ENCODE measurements at places on chromosomes 13 and 19.

DNA sequence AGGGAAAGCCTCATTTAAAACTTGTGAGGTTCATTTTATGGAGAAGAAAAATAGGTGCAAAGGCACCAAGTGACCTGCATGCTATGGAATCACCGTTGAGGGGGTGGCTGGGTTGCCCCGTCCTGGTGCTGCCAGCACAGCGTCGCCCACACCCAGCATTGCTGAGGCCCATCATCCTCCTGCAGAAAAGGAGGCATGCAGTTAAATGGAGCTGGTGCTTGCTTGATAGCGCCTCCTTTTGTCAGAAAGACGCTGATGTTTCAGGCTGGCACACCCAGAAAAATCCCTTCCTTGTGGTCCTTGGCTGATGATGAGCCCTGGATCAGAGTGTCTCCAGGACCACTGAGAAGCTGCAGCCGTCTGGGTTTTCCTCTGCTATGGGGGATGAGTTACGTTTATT, 36.9 kb downstream of the DHRS12 start:
- peak; percentile 20 for DNase-seq

DNA sequence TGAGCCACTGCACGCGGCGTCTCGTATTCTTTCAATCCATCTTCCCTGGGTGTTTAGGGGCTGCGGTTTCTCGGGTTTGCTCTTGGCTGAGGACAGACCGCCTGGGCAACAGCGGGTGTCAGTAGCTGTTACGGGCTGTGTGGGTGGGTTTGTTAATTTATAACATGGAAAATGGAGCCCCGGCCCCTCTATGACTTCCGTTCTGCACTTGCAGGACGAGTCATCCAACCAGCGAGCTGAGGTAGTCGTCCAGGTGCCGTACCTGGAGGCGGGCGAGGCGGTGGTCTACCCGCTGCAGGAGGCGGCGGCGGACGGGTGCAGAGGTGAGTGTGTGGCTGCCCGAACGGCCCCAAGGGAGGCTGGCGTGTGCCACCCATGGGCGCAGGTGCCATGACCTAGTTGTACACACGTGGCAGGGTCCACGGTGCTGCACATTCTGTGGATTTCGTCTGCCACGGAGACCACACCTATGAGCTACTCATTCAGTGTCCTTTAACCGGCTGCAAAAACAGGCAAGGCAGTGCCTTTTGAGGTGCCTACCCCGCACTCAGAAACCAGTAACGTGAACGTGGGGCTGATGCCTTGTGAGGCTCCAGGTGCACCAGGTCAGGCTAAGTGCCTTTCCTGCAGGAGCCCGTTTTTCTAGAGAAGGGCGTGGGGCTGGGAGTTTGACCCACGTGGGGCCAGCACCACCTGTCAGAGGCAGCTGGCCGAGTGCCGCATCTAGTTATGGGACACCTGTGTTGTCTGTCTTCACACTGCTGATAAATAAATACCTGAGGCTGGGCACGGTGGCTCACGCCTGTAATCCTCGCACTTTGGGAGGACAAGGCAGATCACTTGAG, 10.9 kb downstream of the POLR2E start:
- DNase-seq = no peak

DNA sequence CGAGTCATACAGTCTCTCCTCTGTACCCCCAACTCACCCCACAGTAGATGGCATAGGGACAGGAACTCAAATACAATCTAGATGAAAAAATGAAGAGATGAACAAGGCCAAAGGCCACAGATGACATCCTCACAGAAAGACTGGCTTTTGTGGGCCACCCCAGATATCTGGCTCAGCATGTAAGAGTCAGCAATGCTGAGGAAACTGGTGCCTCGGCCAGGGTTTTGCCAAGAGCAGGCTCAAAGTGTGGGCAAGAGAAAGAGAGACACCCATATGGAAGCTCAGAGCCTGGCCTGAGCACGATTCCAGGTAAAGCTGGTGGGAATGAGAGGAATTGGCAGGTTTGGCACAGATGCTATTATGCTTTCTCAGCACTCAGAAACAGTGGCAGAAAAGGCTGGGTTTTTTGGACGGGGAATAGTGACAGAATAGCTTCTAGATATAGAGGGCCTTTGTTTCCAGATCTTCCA, 460.6 kb downstream of the FOXO1 start:
- DNase-seq = peak; percentile 45

DNA sequence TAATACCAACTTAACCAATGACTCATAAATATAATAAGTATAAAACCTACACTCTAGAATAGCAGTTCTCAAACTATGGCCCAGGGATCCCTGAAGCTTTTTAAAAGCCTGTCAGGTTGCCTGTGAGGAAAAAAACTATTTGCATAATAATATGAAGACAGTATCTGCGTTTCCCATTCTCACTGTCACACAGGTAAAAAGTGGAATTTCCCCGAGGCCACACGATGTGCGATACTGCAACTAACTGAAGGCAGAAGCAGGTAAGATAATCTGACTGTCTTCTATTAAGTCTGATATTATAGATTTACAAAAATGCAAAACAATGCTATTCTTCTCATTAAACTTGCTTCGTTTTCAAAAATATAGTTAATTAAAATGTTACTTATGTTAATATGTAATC, 52.5 kb upstream of the EEF1AKMT1 start:
- DNase-seq = no peak

DNA sequence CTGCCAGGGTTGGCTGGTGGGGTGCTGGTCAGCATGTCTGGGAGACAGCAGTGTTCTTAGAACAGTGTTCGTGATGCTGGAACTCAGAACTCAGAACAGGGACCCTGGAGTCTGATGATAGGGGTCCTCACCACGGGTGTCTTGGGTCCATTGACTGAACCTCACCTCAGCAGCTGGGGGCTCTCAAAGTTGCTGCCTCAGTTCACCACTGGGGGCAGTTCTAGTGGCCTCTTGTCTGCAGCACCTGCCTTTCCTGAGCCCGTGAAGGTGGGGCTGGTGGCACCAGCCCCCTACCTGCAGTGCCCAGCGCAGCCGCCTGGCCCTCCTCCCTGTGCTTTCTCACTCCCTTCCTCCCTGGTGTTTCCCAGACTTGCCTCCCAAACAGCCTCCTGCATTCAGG, 28.5 kb downstream of the SAFB start:
- DNase-seq = no peak

- DNase-seq = peak; percentile 44
These were observed 45.7 kb upstream of the ZNF730 start for GRCh38 chr19:23071147-23071511.

GRCh38 chr13:60120617-60121336, 43.0 kb downstream of the DIAPH3 start:
- no peak for DNase-seq

- DNase-seq = no peak
These were observed 32.8 kb upstream of the GPI start for GRCh38 chr19:34332027-34332760.
